Germinal center (tissue), 1 donor: ENCODE measurements at places on chromosomes 16 and 17.

GRCh38 chr16:67346341-67346740, 19.7 kb downstream of the LRRC36 start:
- no peak for DNase-seq

DNA sequence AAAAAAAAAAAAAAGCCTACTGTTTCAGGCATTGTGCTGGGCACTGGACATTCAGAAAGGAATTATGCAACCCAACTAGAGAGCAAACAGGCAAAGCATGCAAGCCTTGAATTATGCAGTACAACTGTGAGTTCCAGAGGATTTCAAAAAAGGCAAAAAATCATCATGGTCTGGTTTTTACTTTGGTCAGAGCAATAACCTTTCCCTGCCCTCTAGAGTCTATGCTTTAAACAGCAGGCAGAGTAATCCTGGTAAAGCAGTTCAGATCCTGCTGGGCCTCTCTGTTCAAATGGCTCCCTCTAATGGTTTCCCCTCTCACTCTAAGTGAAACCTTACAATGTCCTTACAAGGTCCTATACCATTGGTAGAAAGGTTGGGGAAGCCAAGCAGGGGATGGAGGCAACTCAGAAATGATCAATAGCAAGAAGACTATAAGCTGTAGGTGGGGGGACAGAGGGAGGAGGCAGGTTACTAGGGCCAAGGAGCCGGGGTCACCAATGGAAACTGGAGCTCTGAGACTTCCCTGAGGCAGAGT, 4.6 kb upstream of the TAF15 start:
- peak; percentile 87 for DNase-seq

DNA sequence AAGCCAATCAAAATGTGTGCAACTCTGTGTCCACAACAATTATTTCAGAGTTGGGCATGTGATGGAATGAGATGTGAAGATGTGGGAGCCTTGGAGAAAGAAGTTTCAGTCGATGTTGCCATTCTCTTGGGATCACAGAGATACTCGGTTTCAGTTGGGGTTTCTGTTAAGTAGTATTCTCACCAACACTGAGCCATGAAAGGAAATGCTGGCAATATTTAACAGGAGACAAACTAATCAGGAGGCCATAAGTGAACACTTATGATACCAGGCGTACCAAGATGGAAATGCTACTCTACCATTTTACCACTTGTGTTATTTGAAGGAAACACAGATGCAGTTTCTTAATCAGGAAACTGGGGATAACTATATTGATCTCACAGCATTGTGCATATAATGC, 53.3 kb upstream of the NUDT7 start:
- DNase-seq: no peak

DNA sequence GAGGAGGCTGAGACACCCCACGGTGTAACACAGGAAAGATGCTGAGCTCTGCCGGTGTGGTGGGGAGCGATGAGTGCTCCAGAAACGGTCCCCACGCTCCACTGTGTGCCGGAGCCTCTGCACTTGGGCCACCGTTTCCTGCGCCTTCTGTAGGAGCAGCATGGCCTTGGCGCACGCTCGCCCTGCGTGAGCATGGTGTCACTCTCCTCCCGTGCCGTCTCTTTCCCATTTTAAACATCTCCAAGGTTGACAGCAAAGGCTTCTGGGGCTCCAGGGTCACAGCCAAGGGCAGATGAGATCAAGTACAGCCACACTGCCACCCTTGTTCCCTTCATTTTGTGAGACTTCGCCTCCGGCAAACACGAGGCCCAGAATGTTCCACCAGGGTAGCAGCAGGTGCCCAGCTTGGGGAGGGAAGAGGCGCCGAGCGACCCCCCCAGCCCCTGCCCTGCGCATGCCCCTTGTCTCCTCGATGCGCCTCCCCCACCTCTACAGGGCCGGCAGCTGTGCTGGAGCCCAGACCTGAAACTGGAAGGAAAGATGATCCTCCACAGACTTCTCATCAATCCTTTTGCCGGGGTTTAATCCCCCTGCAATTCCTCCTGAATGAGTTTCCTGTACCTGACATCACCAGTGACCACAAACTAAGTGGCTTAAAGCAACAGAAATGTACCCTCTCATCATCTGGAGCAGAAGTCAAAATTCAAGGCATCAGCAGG, 19.9 kb upstream of the OSGIN1 start:
- no peak for DNase-seq

DNA sequence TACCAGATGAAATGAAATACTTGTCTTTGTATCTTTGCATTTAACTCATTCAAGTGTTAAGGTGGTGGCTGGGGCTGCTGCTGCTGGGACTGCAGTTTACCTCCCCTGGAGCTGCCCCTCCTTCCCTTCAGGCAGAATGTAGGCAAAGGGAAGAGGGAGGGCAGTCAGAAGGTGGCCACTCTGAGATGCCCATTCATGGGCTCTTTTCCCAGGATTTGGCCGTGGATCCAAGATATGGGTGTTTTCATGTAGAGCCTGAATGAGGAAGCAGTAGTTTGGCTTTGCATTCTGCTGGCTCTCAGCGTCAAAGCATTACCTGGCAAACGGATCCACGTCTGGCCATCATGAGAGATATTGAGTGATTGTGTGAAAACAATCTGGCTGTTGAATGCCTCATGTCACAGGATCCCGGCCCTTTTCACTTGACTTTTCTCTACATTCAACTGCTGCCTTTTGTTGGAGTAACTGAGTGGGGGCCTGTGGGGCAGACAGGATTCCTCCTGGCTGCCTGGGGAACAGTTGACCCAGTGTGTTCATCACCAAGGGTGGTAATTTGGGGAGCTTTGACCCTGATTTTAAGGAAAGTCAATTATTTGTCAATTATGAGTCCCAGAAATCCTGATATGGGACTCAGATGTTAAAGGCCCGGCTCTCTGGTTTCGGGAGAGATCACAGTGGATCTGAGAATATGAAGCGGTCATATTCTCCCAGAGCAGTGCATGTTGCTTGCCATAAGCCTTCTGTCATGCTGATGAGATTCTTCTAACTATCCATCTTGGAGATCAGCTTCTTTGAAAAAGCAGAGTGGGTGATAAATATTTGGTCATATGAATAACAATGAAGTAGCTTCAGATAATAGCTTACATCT, 236.8 kb downstream of the IRX3 start:
- no peak for DNase-seq

DNA sequence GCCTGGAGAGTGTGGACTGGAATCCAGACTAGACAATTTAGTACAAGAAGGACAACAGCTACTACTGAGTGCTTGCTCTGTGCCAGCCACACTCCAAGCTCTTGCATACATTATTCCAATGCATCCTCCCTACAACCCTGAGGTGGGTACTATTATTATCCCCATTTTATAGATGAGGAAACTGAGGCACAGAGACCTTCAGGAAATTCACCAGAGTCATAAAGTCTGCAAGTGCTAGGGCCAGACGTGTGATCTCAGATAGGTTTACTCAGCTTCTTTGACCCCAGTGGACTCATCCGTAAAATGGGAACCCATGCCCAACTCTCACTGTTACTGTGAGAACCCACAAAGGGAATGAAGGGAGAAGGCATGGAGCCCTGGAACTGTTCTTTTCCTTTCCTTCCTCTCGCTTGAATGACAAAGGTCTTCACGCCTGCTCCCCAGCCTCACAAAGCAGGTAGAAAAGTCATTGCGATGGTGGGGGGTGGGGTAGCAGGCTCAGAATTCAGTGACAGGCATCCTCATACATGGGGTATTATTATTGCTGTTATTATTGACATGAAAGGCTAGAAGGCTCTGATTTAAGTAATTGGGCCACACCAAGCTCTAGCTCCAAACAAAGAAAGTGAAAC, 160.0 kb downstream of the ZNF423 start:
- no peak for DNase-seq

DNA sequence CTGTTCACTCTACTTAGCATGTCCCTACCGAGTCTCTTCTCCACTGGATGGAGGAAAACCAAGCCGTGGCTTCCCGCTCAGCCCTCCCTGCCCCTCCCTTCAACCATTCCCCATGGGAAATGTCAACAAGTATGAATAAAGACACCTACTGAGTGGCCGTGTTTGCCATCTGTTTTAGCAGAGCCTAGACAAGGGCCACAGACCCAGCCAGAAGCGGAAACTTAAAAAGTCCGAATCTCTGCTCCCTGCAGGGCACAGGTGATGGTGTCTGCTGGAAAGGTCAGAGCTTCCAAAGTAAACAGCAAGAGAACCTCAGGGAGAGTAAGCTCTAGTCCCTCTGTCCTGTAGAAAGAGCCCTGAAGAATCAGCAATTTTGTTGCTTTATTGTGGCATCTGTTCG, 2.8 kb upstream of the LPCAT2 start:
- no peak for DNase-seq

DNA sequence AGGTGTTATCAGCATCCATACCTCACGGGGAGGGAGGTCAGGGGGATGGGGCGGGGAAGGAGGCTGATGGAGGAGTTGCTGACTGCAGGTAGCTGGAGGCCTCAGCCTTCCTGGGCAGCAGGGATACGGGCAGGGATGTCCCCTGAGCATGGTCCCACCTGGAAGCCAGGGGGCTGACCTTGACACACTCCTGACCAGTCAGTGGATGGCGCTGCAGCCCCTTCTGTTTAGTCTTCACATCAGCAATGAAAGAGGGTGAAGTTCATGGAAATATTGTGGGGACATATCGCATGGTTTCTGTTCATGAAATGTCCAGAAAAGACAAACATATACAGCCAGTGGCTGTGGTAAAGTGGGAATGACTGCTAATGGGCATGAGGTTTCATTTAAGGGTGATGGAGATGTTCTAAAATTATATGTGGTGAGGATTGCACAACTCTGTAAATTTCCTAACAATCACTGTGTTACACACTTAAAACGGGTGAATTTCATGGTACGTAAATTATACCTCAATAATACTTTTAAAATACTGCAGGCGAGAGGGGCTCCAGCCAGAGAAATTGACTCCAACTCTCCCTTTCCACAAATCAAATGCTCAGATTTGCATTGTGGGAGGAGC, 489.6 kb downstream of the CDH13 start:
- no peak for DNase-seq

DNA sequence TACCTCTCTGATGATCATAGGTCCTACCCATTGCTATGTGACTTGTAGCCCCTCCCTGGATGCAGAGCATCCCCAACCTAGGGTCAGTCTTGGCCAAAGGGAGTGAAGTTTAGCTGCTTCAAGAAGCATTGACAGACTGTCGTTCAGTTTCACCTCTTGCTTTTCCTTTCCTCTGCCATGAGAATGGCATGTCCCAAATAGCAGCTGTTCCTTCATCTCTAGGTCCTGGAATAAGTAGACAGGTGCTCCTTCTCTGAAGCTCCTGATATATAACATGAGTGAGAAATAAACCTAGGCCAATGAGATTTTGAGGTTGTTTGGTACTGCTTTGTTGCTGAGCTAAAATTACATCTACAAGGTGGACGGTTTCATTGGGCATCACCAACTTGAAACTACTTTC, 204.5 kb upstream of the CACNG5 start:
- DNase-seq: no peak

GRCh38 chr16:85629326-85629725, 16.2 kb downstream of the GSE1 start:
- no peak for DNase-seq

DNA sequence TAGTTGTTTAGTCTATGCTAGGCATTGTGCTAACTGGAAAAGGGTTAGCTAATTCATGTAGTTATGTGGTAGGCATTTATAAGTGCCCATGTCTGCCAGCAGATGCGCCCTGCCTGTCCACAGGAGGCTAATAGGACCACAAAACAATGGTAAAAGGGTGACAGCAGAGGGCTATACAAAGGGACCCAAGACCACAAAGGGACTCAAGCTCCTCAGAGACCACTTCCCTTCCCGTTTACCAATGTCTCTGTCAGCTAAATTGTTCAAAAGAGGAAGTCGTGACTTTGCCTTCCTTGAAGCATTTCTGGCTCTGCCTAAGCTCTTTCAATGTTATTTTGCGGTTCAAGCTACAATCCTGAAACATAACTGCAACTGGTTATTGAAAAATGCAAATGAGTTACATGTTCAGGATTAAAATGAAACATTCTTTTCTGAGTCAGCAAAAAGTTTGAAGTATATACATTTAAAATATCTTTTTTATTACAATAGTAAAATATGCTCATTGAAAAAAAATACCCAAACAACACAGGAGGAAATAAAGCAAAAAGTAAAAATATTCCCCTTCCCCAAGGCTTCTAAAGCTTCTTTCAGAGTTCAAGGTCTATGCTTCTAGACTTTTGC, 149.2 kb downstream of the MAF start:
- DNase-seq: peak; percentile 3

DNA sequence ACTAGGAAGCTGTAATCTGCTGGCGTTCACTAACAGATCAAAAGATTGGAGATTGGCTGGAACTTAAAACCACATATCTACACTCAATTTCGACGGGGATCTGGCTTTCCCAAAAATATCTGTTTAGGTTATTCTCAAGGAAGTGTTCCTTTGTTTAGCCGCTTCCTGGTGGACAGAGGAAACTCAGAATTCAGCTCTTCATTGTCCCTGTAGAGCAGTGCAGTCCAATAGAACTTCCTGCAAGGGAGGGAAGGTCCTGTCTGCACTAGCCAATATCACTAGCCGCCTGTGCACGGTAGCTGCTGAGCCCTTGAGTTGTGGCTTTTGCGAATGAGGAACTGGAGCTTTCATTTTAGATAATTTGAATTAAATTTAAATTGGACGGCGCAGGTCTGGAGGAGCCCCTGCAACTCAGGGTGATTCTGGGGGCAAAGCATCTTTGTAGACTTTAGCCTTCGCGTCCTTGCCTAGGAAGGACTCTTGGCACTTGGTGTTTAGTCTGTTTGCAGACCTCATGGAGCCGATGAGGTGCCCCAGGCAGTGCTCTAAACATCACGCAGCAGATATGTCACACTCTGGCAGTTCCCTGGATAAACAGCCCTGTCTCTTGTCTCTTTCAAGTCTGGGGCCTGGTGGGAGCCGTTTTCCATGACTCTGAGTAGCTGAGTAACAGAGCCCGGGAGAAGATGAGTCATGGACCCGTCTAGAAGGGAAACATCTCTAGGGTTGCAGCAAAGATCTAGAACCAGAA, 122.2 kb downstream of the CCDC182 start:
- peak; percentile 64 for DNase-seq

GRCh38 chr17:17076066-17076465, 33.8 kb downstream of the MPRIP start:
- no peak for DNase-seq

GRCh38 chr16:81567987-81568748, 123.6 kb downstream of the CMIP start:
- DNase-seq: no peak

- no peak for DNase-seq
Observed at GRCh38 chr16:83268169-83268568, 539.6 kb upstream of the HSBP1 start.

DNA sequence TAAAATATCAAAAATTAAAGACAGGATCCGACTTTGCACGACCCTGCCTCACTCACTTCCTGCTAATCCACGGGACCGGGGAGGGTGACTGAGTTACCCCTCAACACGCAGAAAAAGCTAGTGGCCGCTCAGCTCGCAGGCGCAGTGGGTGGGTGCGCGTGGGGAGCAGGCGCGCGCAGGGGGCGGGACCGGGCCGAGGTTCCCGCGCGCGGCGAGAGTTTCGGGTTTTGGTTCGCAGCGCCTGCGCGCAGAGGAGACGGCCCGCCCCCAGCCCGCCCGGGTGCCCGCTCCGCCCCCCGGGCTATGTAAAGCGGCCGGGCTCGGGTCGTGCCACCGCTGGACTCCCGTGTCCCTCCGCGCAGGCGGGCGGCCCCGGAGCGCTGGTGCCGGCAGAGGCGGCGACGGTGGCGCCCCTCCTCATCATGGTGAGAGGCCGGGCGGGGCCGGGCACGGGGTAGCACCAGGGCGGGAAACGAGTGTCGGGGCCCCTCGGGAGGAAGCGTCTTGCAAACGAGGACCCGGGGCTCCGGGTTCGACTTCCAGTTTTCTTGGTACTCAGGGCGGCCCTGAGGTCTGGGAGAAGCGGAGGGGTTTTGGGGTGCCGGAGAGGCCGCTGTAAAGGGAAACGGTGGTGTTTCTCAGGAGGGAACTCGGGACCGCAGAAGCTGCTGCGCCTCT, at the start of gene CNP:
Gene CNP (plus strand): TSS at position 333 of the 678 bp plus-strand sequence. CDS start 90 bp downstream, at position 423.
- DNase-seq: peak; percentile 97

GRCh38 chr16:64910356-64910755, 211.5 kb downstream of the CDH11 start:
- no peak for DNase-seq
